ENCODE measurements at places on chromosomes 11 and 22.
A peak's percentile ranks its signal among the peaks of the same experiment; 100 is the strongest.

DNA sequence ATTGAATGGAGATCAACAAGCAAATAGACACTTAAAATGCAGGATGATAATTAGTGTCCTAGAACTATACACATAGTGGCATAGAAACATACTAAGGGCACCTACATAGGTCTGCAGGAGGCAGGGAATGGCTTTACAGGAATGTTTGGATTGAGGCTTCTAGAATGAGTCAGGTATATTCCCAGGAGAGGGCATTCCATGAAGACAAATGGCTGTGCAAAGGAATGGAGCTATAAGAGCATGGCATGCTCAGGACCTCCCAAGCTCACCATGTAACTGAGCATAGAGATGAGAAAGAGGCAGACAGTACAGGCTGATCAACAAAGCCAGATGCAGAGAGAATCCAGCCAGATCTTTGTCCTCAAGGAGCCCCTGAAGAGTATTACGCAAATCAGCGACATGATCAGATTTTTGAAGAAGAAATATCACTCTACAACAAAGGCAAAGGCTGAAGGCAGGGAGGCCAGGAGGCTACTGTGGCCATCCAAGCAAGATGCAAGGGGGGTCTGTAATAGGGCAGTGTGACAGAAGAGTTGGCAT, 211.1 kb upstream of the MTNR1B start:
- DNase-seq: no peak

DNA sequence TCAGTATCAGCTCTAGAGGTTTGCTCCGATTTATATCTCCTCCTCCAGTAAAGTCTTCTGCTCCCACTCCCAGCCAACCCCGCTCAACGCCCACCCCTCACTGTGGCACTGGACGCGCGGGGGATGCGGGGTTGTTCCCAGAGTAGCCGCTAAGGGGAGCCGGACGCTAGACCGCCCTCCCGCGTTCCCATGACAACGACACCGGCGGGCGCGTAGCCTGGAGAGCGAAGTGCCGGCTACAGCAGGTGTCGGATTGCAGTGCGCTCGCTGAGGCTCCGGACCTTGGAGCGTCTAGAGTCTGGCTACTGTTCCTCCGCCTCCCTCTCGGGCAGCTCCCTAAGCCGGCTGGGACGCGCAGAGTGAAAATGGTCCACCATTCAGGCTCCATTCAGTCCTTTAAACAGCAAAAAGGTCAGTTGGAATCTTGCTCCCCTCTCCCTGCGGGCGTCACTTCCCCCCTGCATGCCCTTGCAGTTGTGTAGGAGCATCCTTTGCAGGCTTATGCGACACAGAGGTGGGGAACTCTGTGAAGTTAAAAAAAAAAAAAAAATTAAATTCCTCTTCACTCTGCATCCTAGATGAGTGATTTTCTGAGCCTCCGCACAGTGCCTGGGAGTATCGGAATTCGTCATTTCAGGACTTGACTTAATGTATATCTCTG, at the start of gene ANO3:
TSS of gene ANO3 (plus strand) at position 220 of the 661 bp plus-strand sequence. CDS start at position 366, 146 bp downstream.
- DNase-seq: no peak

DNA sequence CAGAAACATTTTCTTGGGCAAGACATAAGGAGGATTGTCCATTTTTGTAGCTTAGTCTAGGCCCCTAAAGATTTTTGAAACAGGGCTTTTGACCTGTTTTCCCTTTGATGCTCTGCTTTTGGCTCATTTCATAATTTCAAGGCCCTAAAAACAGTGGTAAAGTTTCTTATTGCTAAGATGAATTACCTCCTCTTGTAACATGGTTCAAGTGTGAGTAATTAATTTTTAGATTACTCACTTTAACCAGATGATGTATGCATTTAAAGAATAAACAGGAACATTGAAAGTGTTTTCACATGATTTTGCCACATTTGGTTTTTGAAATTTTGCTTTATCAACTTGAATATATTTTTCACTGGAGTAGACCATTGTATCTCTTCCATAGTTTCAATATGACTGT, 1.2 kb downstream of the RAG2 start:
- no peak for DNase-seq

DNA sequence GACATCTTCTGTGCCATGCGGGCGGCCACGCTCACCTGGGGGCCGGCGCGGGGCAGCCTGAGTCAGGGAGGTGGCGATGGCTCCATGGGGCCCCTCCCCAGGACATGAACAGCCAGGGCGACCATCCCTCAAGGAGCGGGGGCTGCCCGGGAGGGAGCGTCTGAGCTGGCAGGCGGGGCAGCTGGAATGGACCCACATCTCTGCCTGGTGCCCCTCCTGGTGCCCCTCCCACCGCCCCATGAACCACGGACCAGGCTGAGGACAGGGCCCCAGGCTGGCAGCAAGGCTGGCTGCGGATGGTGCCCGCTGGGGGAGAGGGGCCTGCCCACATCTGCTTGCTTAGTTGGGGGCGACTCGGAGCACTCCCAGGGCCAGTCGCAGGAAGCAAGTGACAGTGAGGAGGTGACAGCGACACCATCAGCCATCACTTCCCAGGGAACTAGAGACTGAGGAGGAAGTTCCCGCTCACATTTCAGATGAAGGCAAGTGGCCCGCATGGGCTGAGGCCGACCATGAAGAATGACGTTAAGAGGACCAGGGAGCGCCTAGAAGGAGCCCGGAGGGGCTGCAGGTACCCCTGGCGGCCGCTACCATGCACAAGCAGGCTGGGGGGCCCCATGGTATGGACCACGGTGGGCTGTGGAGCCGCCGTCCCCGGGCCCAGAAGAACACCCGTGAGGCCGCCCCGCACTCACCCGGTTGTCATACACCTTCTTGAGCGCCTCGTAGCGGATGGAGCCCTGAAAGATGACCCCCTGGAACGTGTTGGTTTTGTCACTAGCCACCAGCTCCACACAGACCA, 37.3 kb downstream of the KIAA0930 start:
- DNase-seq: no peak

DNA sequence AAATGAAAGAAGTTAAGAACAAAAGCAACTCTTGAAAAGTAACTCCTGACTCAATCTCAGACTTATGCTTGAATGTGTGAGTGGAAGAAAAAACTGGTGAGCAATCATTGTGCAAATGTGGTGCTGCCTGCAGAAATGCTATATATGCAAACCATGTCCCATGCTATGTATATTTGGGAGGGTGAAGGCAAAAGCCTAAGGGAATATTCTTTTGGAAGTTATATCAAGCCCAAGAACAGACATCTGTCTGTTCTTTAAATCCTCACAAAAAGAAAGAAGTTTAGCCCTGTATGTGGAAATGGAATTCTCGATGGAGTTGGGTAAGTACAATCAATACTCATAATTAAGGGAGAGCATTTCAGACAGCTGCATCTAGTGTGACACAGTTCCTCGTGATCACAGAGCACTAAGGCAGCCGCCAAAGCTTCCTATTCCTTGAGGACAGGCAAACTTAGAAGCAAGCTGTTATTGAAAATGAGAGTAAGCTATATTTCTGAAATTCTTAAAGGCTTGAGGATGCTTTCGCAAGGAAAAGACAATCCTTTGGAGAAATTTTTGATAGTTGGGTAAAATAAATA, 406.5 kb upstream of the CHORDC1 start:
- no peak for DNase-seq

GRCh38 chr11:24617856-24618255, 121.0 kb downstream of the LUZP2 start:
- no peak for DNase-seq

DNA sequence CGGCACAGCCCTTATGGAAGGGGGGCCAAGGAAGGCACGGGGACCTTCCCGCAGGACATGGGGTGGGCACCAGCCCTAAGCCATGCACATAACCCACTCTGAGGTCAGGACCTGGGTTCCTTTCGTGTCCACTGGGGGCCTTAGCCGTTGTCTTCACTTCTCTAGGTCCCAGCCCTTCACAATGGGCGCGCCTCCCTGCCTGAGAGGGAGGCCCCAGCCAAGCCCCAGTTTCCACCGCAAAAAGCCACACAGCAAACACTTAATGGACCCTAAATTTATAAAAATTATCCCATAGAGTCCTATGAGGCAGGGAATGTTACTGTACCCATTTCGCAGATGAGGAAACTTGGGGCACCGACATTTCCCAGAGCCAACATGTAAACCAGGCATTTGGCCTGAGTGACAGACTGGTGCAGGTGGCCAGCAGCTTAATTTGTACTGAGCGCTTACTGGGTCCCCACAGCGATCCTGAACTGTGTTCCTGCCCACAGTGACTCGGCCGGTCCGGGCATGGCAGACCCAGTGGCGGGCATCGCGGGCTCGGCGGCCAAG, 1.2 kb downstream of the GAS2L1 start:
- DNase-seq: no peak

DNA sequence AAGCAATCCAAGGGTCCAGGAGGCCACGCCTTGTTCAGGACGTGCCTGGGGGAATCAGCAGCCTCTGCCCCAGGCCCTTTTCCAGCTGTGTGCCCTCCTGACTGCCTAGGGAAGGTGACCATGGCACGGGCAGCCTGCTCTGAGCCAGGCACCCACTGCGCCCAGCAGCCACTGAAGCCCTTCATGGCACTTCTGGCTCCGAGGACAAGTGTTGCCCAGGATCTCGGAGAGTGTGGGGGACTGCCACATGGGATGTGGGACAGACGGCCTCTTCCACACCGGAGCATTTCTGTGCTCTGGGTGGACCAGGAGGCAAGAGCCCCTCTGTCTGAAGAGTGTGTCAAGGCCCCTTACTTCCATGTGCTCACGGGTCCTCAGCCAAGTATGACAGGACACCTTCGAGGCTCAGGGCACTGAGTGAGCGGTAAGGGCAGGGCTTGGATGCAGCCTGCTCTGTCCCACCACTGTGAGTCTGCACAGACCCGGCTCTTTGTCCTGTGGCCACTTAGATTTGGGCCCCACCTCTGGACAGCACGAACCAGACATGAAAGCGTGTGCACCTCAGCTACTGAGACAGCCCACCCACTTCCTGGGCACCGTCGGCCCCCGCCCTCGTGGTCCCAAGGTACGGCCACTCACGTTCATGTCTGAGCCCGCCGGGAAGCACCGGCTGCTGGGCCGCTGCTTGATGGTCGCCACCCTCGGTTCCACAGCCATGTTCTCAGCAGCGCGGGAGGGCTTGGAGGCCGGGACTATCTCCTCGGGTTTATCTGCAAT, 93.6 kb downstream of the CTTN start:
- no peak for DNase-seq

- DNase-seq: peak; percentile 1
These were observed 11.3 kb downstream of the MUC5B start for GRCh38 chr11:1234054-1234720.

DNA sequence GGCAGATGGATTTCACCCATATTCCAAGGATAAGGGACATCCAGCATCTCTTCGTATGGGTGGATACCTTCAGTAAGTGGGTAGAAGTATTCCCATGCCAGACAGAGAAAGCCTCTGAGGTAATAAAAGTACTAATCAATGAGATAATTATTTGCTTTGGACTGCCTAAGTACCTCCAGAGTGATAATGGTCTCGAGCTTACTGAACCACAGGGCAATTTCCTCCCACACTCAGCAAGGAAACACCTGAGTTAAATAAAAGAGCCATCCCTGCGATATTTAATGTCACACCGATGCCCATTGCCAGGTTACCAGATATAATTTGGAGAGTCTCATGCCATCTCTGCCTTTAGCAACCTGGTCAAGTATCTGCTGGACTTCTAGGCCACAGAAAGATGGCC, 70.6 kb upstream of the MPEG1 start:
- no peak for DNase-seq

DNA sequence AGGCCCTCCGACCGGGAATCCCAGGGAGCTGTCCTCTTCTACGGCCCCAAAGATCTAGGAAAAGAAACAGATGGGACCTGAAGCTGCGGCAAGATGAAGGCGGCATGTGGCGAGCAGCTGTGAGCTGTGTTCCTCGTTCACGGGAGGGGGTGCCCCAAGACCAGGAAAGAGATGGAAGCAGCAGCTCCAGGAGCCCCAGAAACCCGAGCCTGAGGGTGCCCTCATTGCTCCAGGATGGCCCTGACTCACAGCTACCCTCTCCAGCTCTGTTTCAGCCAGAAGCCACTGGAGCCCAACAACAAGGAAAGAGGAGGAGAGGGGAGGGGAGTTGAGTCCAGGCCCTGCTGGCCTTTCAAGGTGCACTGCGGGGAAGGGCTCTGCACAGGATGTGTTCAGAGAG, 23.7 kb upstream of the NAP1L4 start:
- DNase-seq: no peak

DNA sequence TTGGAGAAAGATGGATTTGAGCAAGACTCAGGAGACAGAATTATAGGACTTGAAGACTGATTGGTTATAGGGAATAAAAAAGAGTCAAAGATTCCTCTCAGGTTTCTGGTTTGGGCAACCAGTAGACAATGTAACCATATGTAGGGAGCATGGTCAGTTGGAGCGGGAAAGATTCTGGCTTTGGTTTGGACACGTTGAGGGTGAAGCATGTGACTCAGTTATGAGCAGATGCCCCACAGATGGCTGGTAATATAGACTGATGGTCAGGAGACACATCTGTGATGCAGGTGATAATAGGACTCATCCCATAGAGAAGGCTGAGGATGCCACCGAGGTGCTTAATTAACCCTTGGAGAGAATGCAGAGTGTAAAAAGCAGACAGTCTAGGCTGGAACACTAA, 132.1 kb downstream of the CD44 start:
- DNase-seq: no peak

DNA sequence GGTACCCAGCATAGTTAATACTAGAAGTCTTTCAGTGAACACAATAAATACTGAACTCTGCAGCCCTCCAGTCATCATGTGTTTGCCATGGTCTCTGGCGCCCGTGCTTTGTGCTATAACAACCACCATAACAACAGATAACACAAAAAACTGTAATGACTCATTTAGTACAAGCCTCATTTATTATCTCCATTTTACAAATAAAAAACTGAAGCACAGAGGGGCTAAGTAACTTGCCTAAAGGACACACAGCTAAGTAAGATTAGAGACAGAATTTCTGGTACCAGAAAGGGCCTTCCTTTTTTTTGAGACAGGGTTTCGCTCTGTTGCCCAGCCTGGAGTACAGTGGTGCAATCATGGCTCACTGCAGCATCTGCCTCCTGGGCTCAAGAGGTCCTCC, 19.5 kb downstream of the RBFOX2 start:
- no peak for DNase-seq

DNA sequence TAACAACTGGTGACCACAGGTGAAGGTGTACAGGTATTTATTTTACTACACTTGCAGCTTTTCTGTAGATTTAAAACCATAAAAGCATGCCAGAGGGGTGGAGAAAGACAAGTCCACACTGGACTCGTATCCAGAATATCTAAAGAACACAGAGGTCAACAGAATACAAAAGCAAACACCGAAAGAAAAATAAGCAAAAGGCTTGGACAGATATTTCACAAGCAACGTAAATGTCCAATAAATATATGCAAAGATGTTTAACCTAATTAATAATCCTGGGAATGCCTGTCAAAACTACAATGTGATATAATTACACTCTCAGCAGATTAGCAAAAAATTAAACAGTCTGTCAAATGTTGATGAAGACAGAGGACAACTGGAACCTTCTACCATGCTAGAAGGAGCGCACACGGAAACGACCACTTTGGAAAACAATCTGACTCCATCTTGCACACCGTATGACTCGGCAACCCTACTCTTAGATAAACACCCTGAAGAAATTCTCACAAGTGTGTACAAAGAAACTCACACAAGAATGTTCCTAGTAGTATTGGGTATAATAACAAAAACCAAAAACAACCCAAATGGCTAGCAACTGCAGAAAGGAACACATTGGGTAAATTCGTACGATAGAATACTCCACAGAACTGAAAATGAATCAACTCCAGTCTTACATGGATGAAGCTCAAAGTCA, 27.2 kb downstream of the GNB1L start:
- no peak for DNase-seq

Data from T-helper 1 cell (primary cell).